ENCODE measurements at places on chromosomes 6 and 20. TPM values are rescaled to one million over a fixed set of nuclear protein-coding genes. Genes with fewer than 3 reads are reported as not detected.

- H3K27ac ChIP-seq: peak overlapping the region; percentile 91
- peak overlapping the region; percentile 71 for H3K4me3 ChIP-seq
- H3K4me1 ChIP-seq: peaks cover 29% of the 10 kb centered on the region
- peak; percentile 20 for DNase-seq
- peaks cover 2% of the 10 kb centered on the region for H3K36me3 ChIP-seq
Observed at GRCh38 chr20:3980260-3981131, 34.9 kb downstream of the RNF24 start.

- DNase-seq: no peak
- no peaks in the 10 kb centered on the region for H3K36me3 ChIP-seq
- H3K4me1 ChIP-seq: no peaks in the 10 kb centered on the region
- no peak overlapping the region for H3K27ac ChIP-seq
- H3K4me3 ChIP-seq: no peak overlapping the region
Observed at GRCh38 chr6:168007592-168008338, 10.3 kb downstream of the KIF25 start.

- no peaks in the 10 kb centered on the region for H3K27me3 ChIP-seq
- H3K4me1 ChIP-seq: peaks cover 2% of the 10 kb centered on the region
- DNase-seq: no peak
- peaks cover 2% of the 10 kb centered on the region for H3K36me3 ChIP-seq
Observed at GRCh38 chr6:156262014-156262413, 515.2 kb upstream of the ARID1B start.

- peaks cover 12% of the 10 kb centered on the region for H3K27me3 ChIP-seq
- no peaks in the 10 kb centered on the region for H3K4me1 ChIP-seq
- no peak overlapping the region for H3K4me3 ChIP-seq
- no peak for DNase-seq
- no peak overlapping the region for H3K27ac ChIP-seq
Observed at GRCh38 chr20:43194137-43194536, 4.4 kb upstream of the PTPRT start.

DNA sequence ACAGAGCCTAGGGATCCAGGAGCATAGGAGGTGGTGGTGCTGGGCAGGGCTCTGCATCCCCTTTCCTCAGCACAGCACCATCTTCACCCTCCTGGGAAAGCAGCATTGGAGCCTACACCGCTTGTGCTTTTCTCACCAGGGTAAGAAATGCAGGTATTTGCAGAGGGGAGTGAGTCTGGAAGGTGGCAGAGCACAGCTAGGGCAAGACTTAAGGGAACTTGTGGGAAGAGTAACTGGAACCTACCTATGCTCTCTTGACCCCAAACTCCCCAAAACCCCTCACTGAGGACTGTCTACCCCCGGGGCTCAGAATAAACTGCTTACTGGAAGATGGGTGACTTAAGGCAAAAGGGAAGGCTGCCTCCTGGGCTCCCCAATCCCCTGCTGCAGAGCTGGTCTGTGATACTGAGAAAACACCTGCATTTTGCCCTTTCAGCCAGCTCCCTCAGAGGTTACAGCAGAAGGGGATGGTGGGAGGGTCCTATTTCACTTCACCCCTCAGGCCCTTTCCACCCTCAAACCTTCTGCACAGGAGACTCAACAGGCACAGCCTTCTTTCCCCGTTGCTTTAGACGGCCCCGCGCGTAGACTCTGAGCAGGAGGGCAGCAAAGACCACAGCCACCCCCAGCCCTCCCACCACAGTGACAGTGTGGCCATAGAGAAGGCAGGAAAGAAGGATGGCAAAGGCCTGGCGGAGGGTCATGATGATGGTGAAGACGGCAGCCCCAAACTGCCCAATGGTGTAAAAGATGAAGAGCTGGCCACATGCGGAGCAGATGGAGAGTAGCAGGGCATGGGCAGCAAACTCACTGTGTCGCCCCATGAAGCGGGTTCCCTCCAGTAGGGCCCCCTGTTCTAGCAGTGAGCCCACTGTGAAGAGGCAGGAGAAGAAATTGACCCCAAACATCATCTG is 2.9 kb downstream of the SLC35B2 start:
- no peak for DNase-seq
- H3K36me3 ChIP-seq: peaks cover 57% of the 10 kb centered on the region
- H3K27me3 ChIP-seq: no peaks in the 10 kb centered on the region
- H3K27ac ChIP-seq: peak overlapping the region; percentile 28
- H3K4me3 ChIP-seq: no peak overlapping the region
- peaks cover 71% of the 10 kb centered on the region for H3K4me1 ChIP-seq

- H3K4me1 ChIP-seq: peaks cover 79% of the 10 kb centered on the region
- peaks cover 20% of the 10 kb centered on the region for H3K36me3 ChIP-seq
- no peaks in the 10 kb centered on the region for H3K27me3 ChIP-seq
- peak overlapping the region; percentile 55 for H3K27ac ChIP-seq
- H3K4me3 ChIP-seq: no peak overlapping the region
Observed at GRCh38 chr6:20204512-20204894, 7.8 kb downstream of the MBOAT1 start.

ZNF512B gene
- total RNA-seq: 21.4 TPM

- H3K27ac ChIP-seq: no peak overlapping the region
- no peak overlapping the region for H3K4me3 ChIP-seq
- H3K27me3 ChIP-seq: no peaks in the 10 kb centered on the region
- DNase-seq: no peak
Observed at GRCh38 chr6:119209452-119210205, 131.2 kb upstream of the FAM184A start.

GRCh38 chr6:160534050-160534696 is 129.9 kb downstream of the LPA start:
- peaks cover 20% of the 10 kb centered on the region for H3K27me3 ChIP-seq
- H3K27ac ChIP-seq: no peak overlapping the region
- no peak overlapping the region for H3K4me3 ChIP-seq

PRND gene
- total RNA-seq: not detected

GLP1R gene
- not detected for total RNA-seq

SASH1 gene
- total RNA-seq: 0.50 TPM

PRRT1 gene
- 0.23 TPM for total RNA-seq

DNA sequence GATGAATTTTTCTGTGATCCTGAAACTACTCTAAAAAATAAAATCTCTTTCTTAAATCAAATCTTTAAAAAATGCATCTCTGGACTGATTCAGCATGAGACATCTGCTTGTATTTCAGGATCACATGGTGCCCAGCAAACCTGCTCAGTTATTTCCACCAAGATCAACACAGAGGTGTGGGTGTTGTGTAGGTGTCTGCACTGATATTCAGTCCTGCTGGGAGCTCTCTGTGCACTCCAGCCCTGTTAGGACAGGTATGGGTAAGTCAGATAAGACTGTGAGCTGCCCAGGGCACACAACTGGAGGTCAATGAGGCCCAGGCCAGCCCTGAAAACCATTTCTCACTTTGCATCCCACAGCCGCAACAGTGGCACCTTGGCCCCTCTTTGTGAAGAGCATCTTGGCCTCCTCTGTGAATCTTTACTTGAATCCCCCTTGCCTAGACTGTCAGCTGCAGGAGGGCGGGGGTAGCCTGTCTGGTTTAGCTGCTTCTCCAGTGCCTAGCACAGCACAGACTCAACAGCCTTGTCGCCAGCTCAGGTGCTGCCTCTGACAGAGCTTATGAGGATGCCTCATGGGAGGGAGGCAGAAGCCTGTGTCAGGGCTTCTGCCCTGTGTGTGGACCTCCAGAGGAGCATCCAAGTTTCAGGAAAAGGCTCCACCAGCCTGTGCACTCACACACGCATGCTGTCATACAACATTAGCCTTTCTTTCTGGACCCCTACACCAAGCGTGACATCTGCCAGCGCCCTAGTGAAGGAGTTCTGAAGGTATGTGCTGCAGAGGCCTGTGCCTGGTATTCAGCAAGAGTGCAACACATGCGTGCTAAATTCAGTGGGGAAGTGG is 187.6 kb upstream of the CST7 start:
- peak; percentile 3 for DNase-seq
- H3K36me3 ChIP-seq: no peaks in the 10 kb centered on the region
- no peak overlapping the region for H3K4me3 ChIP-seq
- H3K27me3 ChIP-seq: peaks cover 23% of the 10 kb centered on the region

PLCB1 gene
- total RNA-seq: 1.0 TPM

DNA sequence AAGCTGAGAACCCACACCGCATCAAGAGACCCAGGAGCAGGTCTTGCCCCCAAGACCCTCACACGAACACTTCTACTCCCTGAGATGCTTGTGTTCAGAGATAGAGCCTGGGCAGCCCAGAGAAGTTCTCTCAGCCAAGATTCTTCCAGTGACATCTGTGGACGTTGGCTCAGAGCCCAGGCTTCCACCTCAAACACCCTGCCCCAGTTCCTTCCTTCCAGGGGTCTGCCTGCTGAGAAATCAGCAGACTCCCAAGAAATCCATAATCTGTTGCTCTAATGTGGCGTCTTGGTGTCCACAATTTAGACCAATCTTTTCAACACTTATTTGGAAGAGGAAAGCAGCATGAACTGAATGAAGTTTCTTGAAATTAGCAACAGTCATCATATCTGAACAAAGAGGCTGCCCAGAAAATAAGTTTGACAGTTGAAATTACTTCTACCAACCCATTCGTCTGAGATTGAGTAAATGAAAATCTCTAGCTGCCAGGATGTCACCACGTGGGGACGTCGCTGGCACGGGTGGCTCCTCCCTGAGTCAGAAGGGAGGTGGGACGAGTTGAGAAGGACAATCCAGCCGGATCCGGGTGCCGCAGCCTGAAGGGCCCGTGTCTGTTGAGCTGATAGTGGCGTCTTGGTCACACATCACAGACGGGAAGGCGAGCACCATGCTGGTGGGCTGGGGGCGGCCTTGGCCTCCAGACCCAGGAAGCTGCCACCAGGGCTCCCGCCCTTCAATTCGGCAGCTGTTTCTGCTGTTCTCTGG is 400.9 kb downstream of the TAF4 start:
- DNase-seq: no peak
- no peaks in the 10 kb centered on the region for H3K4me1 ChIP-seq
- no peak overlapping the region for H3K27ac ChIP-seq
- no peaks in the 10 kb centered on the region for H3K36me3 ChIP-seq
- no peak overlapping the region for H3K4me3 ChIP-seq

CLDN20 gene
- total RNA-seq: not detected

GRCh38 chr20:56690531-56691175 is 61.5 kb downstream of the TFAP2C start:
- DNase-seq: no peak
- no peak overlapping the region for H3K4me3 ChIP-seq
- no peaks in the 10 kb centered on the region for H3K36me3 ChIP-seq
- no peaks in the 10 kb centered on the region for H3K27me3 ChIP-seq
- H3K4me1 ChIP-seq: no peaks in the 10 kb centered on the region
- no peak overlapping the region for H3K27ac ChIP-seq

E2F1 gene
- 69.8 TPM for total RNA-seq
